ENCODE measurements at places on chromosomes 6 and 20. TPM values are rescaled to one million over a fixed set of nuclear protein-coding genes. Genes with fewer than 3 reads are reported as not detected.

DNA sequence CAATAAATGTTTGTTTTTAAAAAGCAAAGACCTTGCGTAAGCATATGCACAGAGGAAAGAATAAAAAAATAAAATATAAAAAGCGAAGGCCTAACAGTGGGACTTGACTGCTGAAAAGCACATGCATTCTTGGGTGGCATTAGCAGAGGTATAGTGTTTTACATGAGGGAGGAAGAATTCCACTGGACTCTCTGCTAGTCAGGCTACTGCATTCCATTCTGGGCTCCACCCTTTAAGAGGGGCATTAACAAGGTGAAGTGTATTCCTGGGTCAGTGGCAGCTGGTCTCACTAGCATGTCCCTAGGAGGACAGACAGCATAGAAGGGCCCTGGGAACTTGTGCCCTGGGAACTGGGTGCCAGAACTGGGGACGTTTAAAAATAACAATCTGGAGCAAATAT, 134.1 kb downstream of the SOBP start:
- no peak for DNase-seq
- H3K36me3 ChIP-seq, result no peaks in the 10 kb centered on the region
- H3K4me3 ChIP-seq, result no peak overlapping the region
- no peaks in the 10 kb centered on the region for H3K27me3 ChIP-seq
- H3K27ac ChIP-seq, result no peak overlapping the region

GRCh38 chr20:57260934-57261333, 5.5 kb downstream of the BMP7 start:
- H3K36me3 ChIP-seq, result no peaks in the 10 kb centered on the region
- no peak for DNase-seq
- no peaks in the 10 kb centered on the region for H3K4me1 ChIP-seq
- H3K27me3 ChIP-seq, result peaks cover 91% of the 10 kb centered on the region

DNA sequence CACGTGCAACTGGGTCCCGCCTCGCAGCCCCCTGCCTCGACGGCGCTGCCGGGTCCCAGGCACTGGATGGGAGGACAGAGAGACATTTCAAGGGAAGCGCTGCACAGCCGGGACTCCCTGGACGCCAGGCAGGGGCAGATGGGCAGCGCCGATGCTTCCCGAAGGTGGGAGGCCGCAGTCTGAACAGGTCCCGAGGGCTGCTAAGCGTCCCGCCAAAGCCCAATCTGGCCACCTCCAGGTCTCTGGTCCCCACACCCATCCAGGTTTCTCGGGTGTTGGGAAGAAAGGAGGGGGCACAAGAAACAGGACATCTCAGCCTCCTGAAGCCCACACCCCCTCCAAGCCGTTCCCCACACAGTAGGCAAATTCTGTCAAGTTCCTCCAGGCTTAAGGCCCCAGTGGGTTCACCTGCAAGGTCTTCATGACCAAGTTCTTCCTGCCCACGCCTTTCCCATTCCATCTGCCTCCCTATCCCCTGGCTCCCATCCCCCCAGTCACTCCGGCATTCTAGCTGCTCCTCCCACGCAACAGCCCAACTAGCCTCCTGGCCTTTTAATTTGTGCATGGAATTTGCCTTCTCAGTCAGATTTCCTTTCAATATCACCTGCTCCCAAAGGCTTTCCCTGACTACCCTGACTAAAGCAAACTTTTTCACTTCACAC, 5.4 kb upstream of the CPXM1 start:
- no peak overlapping the region for H3K4me3 ChIP-seq
- DNase-seq, result no peak
- H3K4me1 ChIP-seq, result no peaks in the 10 kb centered on the region
- H3K27ac ChIP-seq, result no peak overlapping the region
- no peaks in the 10 kb centered on the region for H3K36me3 ChIP-seq
- peaks cover 76% of the 10 kb centered on the region for H3K27me3 ChIP-seq

DNA sequence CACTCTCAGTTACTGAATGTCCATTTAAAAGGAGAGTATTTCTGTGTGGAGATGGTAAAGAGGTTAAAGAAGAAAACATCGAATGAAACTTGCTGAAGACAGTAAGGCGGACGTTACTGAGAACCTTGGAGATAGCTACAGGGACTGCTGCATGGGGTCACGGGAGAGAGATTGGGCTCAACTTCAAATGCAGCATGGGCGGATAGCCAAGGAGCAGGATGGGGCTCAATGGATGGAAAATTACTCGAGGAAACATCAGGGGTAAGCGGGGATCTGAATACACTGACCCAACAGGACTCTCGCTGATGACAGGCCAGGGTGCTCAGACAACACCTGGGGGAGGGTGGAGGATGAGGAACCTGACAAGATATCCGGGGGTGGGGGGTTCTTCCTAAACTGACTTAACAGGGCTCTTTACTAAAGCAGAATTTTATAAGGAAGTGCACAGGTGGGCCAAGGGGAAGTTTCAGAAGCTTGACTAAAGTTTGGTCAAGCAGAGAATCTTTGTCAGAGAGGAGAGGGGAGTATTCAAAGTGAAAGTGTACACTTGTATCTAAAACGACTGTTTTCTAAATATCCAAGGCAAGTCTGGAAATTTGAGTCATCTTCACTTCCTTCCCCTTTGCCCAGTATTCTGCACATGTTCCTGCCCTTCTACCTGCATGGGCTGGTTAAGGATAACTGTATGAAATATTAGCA, 22.8 kb downstream of the ECT2L start:
- peaks cover 8% of the 10 kb centered on the region for H3K4me1 ChIP-seq
- H3K27ac ChIP-seq, result no peak overlapping the region
- H3K36me3 ChIP-seq, result no peaks in the 10 kb centered on the region
- H3K4me3 ChIP-seq, result no peak overlapping the region
- H3K27me3 ChIP-seq, result no peaks in the 10 kb centered on the region

- H3K36me3 ChIP-seq, result no peaks in the 10 kb centered on the region
- H3K27ac ChIP-seq, result no peak overlapping the region
- peak; percentile 47 for DNase-seq
- no peak overlapping the region for H3K4me3 ChIP-seq
Observed at GRCh38 chr6:41712651-41713103, 22.7 kb downstream of the TFEB start.

GRCh38 chr6:151197556-151197955, 42.2 kb upstream of the AKAP12 start:
- H3K4me3 ChIP-seq, result no peak overlapping the region
- H3K36me3 ChIP-seq, result no peaks in the 10 kb centered on the region
- H3K27me3 ChIP-seq, result no peaks in the 10 kb centered on the region
- no peaks in the 10 kb centered on the region for H3K4me1 ChIP-seq
- no peak for DNase-seq

DNA sequence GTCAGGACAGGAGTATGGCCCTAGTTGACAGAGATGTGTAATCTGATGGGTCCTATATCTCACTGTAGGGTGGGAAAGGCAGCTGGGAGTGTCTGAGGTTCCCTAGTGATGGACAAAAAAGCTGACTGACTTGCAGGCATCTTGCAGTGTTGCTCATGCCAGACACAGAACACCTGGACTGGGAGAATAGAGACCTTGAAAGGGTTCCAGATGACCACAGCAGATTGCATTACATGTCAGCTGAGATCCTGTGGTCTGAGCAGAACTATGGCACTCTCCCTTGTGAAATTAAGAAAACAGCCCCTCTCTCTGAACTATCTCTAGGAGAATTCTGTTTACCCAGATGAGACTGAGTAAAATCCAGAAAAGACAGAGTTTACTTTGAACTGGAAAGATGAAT, 212.6 kb upstream of the MAN1A1 start:
- no peak for DNase-seq
- H3K27me3 ChIP-seq, result no peaks in the 10 kb centered on the region
- H3K4me3 ChIP-seq, result no peak overlapping the region
- no peaks in the 10 kb centered on the region for H3K4me1 ChIP-seq

GRCh38 chr6:138464085-138464484, 35.2 kb downstream of the NHSL1 start:
- no peaks in the 10 kb centered on the region for H3K27me3 ChIP-seq
- no peak for DNase-seq
- no peak overlapping the region for H3K4me3 ChIP-seq
- H3K4me1 ChIP-seq, result peaks cover 14% of the 10 kb centered on the region

DNA sequence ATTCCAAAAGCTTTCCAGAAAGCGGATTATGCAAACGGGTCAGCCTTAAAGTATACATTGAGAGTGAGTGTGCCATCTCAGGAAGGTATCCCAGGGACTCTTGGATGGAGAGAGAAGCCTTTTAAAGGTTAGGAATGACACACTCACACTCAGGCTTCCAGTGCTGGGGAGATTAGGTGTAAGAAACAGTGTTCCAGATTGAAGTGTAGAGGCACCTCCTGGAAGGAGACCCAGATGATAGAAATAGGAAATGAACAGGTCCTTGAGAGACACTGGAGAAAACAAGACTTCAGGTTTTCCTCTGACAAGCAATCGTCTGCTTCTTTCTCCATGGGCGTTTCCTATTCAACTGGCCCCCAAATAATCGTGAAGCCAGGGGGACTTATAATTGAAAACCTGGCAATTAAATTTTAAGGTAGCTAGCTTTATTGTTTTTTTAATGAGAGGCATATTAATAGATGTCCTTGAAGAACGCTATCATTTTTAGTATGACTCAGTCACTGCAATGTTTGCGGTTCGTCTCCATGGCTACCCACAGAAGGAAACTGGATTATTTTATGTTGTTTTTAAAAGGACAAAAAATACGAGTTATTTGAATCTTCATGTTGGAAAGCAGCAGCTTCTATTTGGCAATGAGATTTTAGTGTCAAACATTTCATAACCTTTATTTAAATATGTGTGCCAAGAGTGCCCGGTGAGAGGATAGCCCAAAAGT, 85.3 kb downstream of the TRMT6 start:
- peaks cover 16% of the 10 kb centered on the region for H3K4me1 ChIP-seq
- no peak overlapping the region for H3K27ac ChIP-seq
- H3K4me3 ChIP-seq, result no peak overlapping the region
- DNase-seq, result peak; percentile 64
- H3K27me3 ChIP-seq, result no peaks in the 10 kb centered on the region

DNA sequence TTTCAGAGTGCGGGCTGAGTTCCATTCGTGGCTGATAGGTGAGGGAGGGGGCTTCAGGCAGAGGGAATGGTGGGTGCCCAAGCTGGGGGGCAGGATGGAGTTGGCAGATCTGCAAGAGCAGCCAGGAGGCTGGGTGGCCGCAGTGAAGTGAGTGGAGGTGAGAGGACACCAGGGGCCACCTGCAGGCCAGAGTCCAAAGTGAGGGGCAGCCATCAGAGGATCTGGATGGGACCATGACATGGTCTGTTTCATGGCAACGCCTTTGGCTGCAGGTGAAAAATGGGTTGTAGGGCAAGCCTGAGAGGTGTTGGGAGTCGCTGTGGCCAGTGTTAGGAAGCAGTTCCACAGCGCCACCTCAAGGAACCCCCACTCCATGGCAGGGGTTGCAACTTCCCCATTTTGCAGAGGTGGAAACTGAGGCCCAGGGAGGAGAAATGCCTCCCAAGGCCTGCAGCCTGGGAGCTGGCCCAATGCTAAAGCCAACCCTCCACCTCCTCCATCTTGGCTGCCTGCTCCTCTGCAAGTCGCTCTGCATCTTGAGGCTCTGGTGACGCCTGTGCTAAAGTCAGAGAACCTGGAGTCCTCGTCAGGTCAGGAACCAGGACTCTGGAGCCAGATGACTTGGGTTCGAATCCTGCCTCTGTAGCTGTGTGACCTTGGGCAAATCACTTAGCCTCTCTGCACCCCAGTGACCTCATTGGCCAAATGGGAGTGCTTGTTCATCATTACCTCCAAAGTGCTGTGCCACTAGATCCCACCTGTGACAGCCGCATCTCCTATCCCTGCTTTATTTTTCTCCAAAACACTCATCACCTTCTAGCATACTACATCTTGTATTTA, 153.8 kb downstream of the CEBPB start:
- no peaks in the 10 kb centered on the region for H3K27me3 ChIP-seq
- H3K36me3 ChIP-seq, result no peaks in the 10 kb centered on the region
- peaks cover 18% of the 10 kb centered on the region for H3K4me1 ChIP-seq
- H3K4me3 ChIP-seq, result no peak overlapping the region
- H3K27ac ChIP-seq, result no peak overlapping the region
- no peak for DNase-seq

GRCh38 chr6:131685266-131685780, 15.9 kb downstream of the OR2A4 start:
- no peaks in the 10 kb centered on the region for H3K36me3 ChIP-seq
- no peaks in the 10 kb centered on the region for H3K4me1 ChIP-seq
- DNase-seq, result no peak
- H3K27me3 ChIP-seq, result no peaks in the 10 kb centered on the region
- no peak overlapping the region for H3K27ac ChIP-seq
- H3K4me3 ChIP-seq, result no peak overlapping the region

- DNase-seq, result no peak
- peaks cover 63% of the 10 kb centered on the region for H3K4me1 ChIP-seq
- no peaks in the 10 kb centered on the region for H3K27me3 ChIP-seq
- H3K27ac ChIP-seq, result peak overlapping the region; percentile 95
- peak overlapping the region; percentile 61 for H3K4me3 ChIP-seq
- peaks cover 63% of the 10 kb centered on the region for H3K36me3 ChIP-seq
Observed at GRCh38 chr20:53579266-53579580, 14.4 kb downstream of the ZNF217 start.

DNA sequence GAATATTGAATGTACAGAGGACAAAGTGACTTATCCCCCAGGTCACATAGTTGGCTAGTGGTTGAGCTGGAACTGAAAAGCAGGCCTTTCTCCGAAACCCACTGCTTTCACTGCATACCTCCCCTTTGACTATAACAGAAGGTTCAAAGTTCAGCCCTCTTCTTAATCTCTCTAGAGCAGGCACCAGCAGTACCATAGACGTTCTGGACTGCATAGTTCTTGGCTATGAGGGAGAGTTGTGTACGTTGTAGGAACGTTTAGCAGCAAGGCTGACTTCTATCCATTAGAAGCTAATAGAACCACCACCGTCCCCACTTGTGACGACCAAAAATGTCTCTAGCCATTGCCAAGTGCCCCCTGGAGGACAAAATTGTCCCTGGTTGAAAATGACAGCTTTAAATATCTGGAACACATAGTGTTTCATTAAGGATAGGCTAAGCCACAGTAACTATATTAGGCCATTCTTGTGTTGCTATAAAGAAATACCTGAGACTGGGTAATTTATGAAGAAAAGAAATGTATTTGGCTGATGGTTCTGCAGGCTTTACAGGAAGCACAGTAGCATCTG, 123.8 kb upstream of the MTHFD1L start:
- no peaks in the 10 kb centered on the region for H3K27me3 ChIP-seq
- H3K27ac ChIP-seq, result no peak overlapping the region
- no peaks in the 10 kb centered on the region for H3K36me3 ChIP-seq

- peaks cover 13% of the 10 kb centered on the region for H3K4me1 ChIP-seq
- no peak for DNase-seq
- peak overlapping the region; percentile 39 for H3K27ac ChIP-seq
- no peaks in the 10 kb centered on the region for H3K27me3 ChIP-seq
Observed at GRCh38 chr20:20491784-20492264, 123.9 kb downstream of the INSM1 start.

Gene PRPH2
- total RNA-seq, result 1.5 TPM

Gene SIRPD
- not detected for total RNA-seq

Gene AKAP12
- total RNA-seq, result 15.7 TPM

Gene NKX2-4
- not detected for total RNA-seq

Gene SMIM28
- not detected for total RNA-seq

Gene CPNE5
- total RNA-seq, result 0.63 TPM

Gene HSPA12B
- total RNA-seq, result not detected

Gene FKBP1C
- 0.13 TPM for total RNA-seq

Gene MEI4
- not detected for total RNA-seq
